ENCODE measurements at places on chromosomes 11 and 22.

GRCh38 chr11:120747850-120748814 is 236.6 kb downstream of the GRIK4 start:
- DNase-seq = no peak

- DNase-seq = no peak
Measured at GRCh38 chr22:20010307-20011122, 6.1 kb downstream of the ARVCF start.

DNA sequence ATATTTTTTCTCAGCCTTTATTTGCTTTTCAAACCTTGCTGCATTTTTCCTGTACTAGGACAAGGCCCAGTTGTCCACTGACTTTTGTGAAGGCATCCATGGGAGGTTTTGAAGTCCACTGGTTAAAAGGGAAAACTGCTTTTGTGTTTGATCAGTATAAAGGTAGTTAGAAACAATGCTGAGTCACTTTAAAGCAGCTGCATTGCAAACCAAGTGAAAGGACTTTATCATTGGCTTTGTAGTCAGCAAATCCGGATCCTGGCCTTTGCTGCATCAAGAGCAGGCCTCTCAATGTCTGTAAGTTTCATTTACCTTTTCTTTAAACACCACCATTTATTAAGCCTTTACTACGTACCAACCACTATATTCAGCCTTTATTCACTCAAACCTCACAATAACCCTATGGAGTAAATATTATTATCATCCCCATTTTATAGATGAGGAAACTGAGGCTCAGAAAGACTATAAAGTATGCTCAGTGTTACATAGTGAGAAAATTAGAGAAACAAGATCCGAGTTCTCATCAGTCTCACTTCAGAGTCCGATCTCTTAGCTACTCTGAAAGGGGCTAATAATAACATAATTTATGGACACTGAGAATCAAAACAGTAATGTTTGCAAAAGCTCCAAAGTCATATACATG is 60.6 kb upstream of the HSD17B12 start:
- DNase-seq = no peak

DNA sequence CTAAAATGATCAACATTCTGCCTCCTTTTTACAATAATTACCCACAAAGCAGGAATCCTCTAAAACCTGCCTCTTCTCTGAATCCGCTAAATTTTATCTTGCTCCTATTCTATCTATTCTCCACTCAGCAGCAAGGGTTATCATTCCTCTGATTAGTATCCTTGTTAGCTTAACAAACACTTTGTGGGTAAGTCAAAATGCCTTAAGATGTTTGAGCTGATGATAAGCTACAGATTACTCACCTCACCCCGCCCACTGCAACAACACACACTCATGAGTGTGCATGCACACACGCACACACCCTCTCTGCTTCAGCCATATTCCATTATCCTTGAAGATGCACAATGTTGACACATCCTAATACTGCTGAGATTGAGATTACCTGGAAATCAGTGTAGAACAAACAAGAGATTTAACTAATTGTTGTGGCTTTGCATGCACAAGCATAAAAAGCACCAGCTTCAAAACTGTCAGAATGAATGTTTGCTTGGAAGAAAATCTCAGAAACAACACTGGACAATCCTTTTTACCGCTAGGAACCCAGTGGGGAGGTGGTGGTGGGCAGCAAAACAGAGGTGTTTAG is 130.9 kb downstream of the BBOX1 start:
- no peak for DNase-seq

GRCh38 chr11:112318184-112318591 is 57.5 kb upstream of the PLET1 start:
- DNase-seq = no peak

- no peak for DNase-seq
Measured at GRCh38 chr11:69309631-69310280, 15.8 kb downstream of the MYEOV start.

DNA sequence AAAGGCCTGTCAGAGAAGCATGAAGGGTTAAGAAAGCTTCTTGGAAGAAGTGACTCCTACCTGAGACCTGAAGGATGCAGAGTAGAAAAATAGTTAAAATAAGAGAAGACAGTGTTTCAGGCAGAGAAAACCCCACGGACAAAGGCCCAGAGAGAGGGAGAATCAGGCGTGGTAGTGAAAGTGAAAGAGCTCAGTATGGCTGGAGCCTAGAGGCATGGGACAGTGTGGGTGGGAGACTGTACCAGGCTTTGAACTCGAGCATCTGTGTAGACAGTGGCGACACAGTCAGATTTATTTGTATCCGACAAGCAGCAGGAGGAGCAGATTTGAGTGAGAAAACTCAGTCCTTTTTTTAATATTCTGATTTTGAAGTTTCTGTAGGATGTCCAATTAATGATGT is 360.0 kb downstream of the OPCML start:
- DNase-seq = no peak

- DNase-seq = no peak
Measured at GRCh38 chr11:65871811-65872548, 620 bp downstream of the EFEMP2 start.

GRCh38 chr11:94185416-94186084 is 56.9 kb downstream of the PANX1 start:
- DNase-seq = no peak

GRCh38 chr11:33636104-33636503 is 64.5 kb downstream of the C11orf91 start:
- no peak for DNase-seq

DNA sequence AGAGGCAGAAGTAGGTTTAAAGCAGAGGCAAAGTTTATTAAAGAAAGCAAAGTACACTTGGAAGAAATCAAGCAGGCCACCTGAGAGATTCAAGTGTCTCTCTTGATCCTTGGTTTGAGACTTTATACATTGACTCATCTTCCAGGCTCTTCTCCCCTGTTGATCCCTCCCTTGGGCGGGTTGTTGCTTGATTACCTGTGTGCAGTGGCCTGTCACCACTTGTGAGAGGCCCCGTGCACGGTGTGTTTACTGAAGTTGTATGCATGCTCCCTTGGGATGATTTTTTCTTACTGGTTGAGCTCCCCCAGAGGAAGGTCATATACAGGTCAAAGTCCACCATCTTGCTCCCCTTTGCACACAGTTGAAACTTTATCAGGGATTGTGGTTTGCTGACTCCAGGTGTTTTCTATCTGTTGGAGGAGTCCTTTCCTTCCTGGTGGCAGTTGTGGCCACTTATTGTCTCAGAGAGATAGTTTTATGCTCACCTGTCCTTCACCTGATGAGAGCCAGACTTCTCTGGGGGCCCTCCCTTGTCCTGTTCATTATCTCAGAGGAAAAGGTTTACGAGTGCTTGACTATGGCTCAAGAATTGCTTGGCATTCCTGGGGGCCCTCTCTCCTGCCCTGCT is 16.3 kb upstream of the RBMXL2 start:
- no peak for DNase-seq

Data from central memory CD4-positive, alpha-beta T cell (primary cell).